ENCODE measurements at places on chromosomes 13 and 19.

- DNase-seq, result no peak
Observed at GRCh38 chr19:29233591-29233990, 20.6 kb upstream of the UQCRFS1 start.

DNA sequence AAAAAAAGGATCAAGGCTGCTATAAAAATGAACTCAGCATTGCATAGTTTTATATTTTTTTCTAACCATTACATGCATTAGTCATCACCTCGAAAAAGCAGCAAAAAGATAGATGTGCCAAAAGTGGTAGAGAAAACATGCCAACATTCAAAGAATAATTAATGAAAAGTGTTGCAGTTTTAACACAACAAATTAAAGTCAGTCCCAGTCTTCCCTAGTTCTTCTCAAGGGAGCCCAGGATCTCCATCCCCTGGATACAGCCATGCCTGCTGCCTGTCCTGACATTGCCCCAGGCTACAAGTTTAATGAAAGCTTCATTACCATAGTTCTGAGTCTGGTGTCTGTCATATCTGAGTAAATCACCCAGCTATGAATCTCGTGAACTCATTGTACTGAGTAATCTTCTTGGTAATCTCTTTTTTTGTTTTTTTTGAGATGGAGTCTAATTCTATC, 116.6 kb upstream of the KLF12 start:
- no peak for DNase-seq

- DNase-seq, result no peak
Observed at GRCh38 chr13:49052813-49053212, 77.1 kb downstream of the FNDC3A start.

GRCh38 chr13:78465250-78465649, 138.1 kb downstream of the POU4F1 start:
- DNase-seq, result no peak

- DNase-seq, result no peak
Observed at GRCh38 chr13:39655041-39655568, 357 bp upstream of the COG6 start.

- DNase-seq, result no peak
Observed at GRCh38 chr19:12727745-12728433, 4.2 kb upstream of the TNPO2 start.
